ENCODE measurements at places on chromosomes 2 and 18. TPM values are rescaled to one million over a fixed set of nuclear protein-coding genes. Genes with fewer than 3 reads are reported as not detected.

DNAJB2 gene
- 20.8 TPM for total RNA-seq

EIF4E2 gene
- total RNA-seq, result 101 TPM

LIMS4 gene
- 52.5 TPM for total RNA-seq

C1QL2 gene
- not detected for total RNA-seq

GALR1 gene
- not detected for total RNA-seq

REEP1 gene
- 17.7 TPM for total RNA-seq

OTOF gene
- 2.5 TPM for total RNA-seq

SLC25A52 gene
- 0.17 TPM for total RNA-seq

POTEJ gene
- total RNA-seq, result 0.26 TPM

SERPINB11 gene
- total RNA-seq, result not detected

SCN9A gene
- 0.54 TPM for total RNA-seq

GYPC gene
- 559 TPM for total RNA-seq

DCTN1 gene
- total RNA-seq, result 126 TPM

SCYGR4 gene
- not detected for total RNA-seq
